ENCODE measurements at places on chromosomes 1 and 21.
A peak's percentile ranks its signal among the peaks of the same experiment; 100 is the strongest.

DNA sequence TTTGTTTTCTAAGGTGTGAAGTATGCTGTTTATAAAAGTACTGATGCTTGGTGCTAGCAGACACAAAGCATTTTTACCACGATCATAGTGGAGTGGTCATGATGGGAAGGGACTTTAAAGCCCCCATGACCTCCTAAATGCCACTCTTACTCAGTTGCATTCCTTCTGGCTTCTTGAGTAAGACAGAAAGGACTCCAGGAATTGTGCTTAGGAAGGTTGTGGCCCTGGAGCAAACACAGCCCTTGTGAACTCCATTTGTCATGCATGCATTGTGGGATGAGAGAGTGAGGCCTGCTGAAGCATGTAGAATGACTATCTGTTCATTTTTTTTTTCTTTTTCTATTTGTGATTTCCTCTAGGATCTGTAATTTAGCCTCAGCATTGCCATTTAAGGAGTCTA is 34.2 kb downstream of the AK5 start:
- no peak for DNase-seq

GRCh38 chr1:179146476-179146875 is 64.6 kb downstream of the TOR3A start:
- no peak for DNase-seq

GRCh38 chr1:209207701-209208286 is 375.7 kb upstream of the CAMK1G start:
- no peak for DNase-seq

DNA sequence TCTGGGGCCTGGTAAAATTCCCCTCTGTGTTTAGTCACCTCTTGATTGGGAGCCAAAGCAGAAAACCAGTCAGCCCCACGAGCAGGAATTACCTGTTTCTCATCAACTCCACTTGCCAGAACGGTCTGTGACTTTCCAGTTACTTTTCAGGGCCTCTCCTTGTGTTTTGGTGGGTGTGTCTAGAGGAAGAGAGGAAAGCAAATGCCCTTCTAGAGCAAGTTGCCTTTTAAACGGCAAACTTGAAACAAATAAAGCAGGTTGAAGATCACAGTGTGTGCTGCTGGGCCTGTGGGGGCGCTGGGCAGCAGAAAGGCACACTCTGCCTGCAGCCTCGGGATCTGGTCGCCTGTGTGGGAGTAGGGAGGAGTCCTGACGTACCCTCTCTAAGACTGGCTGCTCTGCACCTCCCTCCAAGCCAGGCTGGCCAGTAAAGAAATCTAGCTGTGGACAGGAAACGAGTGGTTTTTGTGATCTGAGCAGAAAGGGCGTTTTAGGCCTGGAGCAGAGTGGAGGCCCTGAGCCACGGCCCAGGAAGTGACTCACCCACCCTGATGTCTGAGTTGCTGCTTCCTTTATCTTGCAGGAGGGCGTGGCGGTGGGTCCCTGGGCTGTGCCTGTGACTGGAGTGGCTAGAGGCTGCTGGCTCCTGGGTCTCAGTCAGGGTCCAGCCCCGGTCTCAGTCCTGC is 11.1 kb upstream of the S100A11 start:
- DNase-seq, result peak; percentile 96

DNA sequence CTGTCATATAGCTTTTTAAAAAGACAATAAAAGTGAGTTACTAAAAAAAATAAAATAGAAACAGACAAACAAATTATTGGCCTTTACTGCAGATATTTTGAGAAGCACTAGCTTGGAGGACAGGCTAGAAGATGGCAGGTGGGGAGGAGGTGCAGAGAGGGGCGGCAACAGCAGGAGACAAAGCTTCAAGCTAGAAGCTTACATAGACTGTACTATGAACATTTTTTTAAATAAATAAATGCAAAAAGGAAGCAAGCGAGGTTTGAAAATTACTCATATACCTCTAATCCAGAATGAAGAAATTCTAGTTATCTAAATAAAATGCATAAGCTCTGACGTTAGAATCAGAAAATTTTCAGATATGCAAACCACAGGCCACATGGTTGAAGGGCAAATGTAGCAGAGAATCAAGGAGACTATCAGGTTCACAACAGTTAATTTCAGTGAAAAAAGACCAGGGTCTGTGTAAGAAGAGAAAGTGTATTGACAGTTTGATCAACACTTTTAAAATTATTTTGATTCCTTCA is 54.9 kb downstream of the NRIP1 start:
- no peak for DNase-seq

- no peak for DNase-seq
These were observed 261.3 kb downstream of the DISC1 start for GRCh38 chr1:231887866-231888265.

DNA sequence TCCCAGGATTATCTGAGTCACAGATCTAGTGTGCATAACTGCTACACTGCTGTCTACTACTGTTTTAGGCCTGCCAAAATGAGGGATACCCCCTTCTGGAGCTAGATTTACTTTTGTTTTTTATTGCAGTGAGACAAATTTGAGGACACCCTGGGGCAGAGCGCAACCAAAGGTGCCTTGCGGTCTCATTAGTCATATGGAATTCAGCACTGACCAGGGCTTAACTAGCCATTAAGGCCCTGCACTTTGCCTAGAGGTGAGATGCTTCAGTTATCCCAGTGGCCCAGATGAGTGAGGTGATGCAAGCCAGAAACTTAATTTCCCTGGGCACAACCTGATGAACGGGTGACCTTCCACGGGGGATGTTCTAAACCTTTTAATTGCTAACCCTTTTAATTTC is 998 bp upstream of the SPAG17 start:
- no peak for DNase-seq

DNA sequence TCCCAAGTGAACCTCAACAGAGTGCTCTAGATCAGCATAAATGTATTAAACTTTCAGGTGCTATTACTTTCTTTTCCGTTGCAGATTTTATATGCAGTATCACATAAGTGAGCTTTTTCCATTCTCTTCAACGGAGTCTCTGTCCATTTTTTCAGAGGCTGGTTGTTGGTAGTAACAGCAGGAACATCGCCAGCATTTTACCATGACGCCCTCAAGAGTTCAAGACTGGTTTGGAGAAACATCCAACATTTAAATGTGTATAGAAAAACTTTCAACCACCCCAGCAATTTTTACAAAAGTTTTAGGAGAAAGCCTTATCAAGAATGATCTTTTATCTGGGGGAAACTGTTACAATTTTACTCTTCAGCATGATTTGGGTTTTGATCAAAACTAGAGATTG is 117.0 kb downstream of the TGFB2 start:
- no peak for DNase-seq

- DNase-seq, result no peak
These were observed 1.6 kb downstream of the MFAP2 start for GRCh38 chr1:16978567-16979474.

DNA sequence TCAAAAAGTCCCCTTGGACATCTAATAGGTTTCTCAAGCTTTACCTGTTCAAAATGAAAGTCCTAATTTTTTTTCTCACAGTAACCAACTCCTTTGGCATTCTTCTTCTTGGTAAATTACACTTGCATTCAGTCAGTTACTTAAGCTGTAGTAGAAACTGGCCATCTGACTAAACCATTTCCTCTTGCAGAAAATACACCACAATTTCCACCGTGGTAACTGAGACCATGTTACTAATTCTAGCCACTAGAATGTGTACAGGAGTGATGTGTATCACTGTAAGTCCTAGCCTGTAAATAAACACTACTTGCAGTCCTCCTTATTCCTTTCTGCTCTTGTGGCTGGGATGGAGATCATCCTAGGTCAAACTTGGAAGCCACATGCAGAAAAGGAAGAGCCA is 965.4 kb upstream of the TMPRSS15 start:
- no peak for DNase-seq

GRCh38 chr1:240786880-240787279 is 174.9 kb upstream of the GREM2 start:
- DNase-seq, result no peak

- no peak for DNase-seq
These were observed 1.7 kb upstream of the CLCA1 start for GRCh38 chr1:86466986-86467385.

DNA sequence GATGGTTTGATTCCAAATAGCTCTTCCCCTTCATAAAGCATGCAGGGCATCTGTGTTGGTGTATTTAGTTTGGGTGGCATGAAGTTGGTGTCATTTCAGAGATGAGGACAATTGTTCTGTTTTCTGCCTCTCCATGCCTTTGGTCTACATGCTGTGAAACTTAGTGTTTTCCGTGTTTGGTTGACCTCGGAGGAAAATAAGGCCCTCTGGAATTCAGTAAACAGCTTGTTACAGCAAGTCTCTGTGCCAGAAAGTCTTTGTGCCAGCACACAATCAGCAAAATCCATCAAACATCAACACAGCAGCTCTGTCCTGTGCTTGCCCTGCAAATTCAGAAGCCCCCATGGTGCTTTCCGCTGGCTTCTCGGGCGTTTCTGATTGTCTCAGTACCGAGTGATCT is 9.5 kb downstream of the PARK7 start:
- DNase-seq, result no peak

- no peak for DNase-seq
These were observed 16.7 kb downstream of the DISC1 start for GRCh38 chr1:231643071-231643934.

DNA sequence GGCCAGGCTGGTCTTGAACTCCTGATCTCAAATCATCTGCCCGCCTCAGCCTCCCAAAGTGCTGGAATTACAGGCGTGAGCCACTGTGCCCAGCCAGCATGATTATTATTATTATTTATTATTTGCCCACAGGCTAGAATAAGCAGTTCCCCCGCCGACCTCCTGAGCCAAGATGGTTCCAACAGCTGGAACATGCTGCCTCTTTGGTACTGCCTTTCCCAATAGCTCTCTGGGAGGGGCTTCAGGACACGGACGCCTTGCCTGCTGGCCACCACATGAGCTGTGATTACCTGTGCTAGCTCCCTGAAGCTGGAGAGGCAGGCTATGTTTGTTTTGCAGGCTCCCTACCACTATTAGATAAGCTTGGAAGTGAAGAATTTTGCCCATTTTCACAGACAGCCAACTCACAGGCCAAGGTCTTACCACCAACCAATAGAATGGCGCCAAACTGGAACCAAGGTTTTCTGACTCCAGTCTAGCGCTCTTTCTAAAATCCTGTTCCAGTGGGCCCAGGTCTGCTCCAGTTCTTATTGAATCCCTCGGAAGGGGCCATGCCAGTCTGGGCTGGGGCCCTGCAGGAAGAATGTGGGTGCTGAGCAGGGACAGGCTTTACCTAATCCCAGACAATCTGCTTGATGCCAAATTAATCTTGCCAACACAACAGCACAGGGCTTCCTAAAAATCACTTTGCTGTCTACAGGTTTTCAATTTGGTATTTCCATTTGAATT is 2.1 kb upstream of the GPR61 start:
- no peak for DNase-seq

GRCh38 chr1:111735858-111736544 is 3.2 kb downstream of the INKA2 start:
- DNase-seq, result no peak

- DNase-seq, result no peak
These were observed 148.7 kb downstream of the MAST2 start for GRCh38 chr1:45952072-45952471.

DNA sequence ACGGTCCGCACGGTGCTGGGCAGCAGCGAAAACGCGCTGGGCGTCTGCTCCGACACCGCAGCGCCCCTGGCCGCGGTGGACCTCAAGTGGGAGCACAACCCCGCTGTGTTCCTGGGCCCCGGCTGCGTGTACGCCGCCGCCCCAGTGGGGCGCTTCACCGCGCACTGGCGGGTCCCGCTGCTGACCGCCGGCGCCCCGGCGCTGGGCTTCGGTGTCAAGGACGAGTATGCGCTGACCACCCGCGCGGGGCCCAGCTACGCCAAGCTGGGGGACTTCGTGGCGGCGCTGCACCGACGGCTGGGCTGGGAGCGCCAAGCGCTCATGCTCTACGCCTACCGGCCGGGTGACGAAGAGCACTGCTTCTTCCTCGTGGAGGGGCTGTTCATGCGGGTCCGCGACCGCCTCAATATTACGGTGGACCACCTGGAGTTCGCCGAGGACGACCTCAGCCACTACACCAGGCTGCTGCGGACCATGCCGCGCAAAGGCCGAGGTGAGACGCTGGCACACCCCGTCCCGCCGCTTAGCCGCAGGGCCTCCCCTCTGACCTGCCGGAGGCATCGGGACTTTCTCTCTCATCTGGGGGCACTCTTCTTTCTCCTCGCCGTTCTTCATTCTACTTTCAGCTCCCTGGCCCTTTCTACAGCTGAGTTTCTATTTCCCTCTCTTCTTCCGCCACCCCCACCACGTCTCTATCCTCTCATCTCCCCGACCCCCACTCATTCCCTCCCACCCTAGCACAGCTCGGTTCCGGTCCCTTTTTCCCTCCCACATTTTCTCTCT is 1.0 kb downstream of the NPR1 start:
- no peak for DNase-seq

GRCh38 chr1:108963052-108963686 is at the start of gene CLCC1:
Gene CLCC1 (minus strand): TSS chr1:108963484. CDS start chr1:108950437, 13,047 bp downstream.
- peak; percentile 68 for DNase-seq

DNA sequence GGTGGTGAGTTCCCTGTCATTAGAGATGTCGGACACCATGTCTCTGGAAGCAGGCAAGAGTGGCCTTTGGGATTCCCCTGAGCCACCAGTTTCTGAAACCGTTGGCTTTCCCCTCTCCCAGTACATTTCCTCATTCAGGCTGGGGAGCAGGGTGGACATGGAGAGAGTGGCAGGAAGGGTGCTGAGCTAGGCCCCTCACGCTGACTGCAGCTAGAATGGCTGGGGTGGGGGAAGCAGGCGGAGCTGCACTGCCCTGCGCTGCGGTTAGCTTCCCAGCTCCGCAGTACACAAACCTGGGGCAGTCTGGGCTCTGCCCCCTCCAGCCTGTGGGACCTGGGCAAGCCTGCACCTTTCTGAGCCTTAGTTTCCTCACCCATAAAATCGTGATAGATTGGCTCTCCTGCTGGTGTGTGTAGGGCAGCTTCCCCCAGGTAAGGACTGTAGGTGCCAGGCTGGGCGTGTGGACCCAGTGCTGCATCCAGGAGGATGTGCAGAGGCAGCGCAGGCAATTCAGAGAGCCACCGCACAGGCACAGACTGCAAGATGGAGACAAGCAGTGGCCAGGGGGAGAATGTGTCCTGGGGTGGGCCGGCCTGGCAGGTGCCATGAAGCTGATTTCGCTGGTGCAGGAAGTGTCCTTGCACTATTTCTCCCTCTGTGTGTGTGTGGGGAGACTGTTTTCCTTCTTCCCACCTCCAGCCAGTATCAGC is 3.0 kb downstream of the PLA2G2F start:
- no peak for DNase-seq

GRCh38 chr1:89854140-89854539 is 33.3 kb downstream of the LRRC8D start:
- DNase-seq, result no peak

Data from CMK (cell line).